ENCODE measurements at places on chromosomes 13 and 19.

- DNase-seq, result no peak
Measured at GRCh38 chr19:1608359-1609102, 3.3 kb upstream of the UQCR11 start.

DNA sequence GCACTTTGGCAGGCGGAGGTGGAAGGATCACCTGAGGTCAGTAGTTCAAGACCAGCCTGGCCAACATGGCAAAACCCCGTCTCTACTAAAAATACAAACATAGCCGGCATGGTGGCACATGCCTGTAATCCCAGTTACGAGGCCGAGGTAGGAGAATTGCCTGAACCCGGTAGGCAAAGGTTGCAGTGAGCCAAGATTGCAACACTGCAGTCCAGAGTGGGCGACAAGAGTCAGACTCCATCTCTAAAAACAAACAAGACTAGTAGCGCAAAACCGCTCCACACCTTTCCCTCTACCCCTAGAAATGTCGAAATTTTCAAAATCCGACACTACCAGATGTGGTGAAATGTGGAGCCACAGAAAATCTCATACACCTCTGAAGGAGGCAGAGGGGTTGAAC, 11.2 kb upstream of the TYROBP start:
- DNase-seq, result no peak

GRCh38 chr19:48246101-48246500, 9.6 kb downstream of the CARD8 start:
- no peak for DNase-seq

- peak; percentile 79 for DNase-seq
Measured at GRCh38 chr13:45048890-45049407, 59.6 kb downstream of the GPALPP1 start.

DNA sequence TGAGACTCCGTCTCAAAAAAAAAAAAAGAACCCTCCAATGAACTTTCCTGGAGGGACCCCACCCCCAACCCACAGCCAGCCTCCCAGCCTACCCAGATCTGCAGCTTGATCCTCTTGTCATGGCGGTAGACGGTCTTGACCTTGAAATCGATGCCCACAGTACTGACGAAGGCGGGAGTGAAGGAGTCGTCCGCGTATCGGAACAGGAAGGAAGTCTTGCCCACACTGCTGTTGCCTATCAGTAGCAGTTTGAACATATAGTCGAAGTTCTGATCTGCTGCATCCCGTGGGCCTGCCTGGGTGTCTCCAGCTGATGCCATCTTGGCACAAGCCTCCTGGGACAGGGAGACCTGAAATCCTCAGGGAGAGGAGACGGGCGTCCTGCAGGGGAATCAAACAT, 2.4 kb downstream of the RAB3D start:
- DNase-seq, result peak; percentile 28

DNA sequence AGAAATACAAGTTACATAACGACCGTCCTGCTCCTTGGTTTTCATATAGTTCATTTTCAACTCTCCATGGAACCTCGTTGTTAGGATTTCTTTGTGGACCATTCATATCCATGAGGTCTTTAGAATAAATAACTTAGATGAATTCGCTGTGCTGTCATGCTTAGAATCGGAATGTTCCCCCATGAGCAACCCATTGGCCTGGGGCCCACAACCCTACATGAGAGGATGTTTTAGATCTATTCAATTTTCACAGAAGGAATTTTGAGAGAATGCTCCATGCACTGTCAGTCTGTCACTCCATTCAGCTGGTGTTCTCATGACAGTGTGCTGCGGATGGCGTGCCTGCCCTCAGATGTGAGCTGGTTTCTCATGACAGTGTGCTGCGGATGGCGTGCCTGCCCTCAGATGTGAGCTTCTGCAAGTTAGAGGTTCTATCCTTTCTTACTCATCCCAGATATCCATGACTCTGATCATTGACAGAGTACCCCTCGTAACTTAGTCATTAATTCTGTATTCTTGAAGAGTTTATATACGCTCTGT, 1193.1 kb downstream of the EFNB2 start:
- DNase-seq, result no peak

GRCh38 chr19:2475702-2476450, at the start of gene GADD45B:
Gene GADD45B, plus strand, starts transcription at chr19:2476127. Its CDS starts 232 bp downstream, at chr19:2476359.
- peak; percentile 98 for DNase-seq

GRCh38 chr19:43639519-43640423, at the start of gene CADM4:
Gene CADM4, minus strand, starts transcription at chr19:43639850. Its CDS starts 60 bp downstream, at chr19:43639790.
- DNase-seq, result peak; percentile 15

GRCh38 chr19:55487924-55488687, at the start of gene SSC5D:
Gene SSC5D, plus strand, starts transcription at chr19:55488436. Its CDS starts 154 bp downstream, at chr19:55488590.
- no peak for DNase-seq

DNA sequence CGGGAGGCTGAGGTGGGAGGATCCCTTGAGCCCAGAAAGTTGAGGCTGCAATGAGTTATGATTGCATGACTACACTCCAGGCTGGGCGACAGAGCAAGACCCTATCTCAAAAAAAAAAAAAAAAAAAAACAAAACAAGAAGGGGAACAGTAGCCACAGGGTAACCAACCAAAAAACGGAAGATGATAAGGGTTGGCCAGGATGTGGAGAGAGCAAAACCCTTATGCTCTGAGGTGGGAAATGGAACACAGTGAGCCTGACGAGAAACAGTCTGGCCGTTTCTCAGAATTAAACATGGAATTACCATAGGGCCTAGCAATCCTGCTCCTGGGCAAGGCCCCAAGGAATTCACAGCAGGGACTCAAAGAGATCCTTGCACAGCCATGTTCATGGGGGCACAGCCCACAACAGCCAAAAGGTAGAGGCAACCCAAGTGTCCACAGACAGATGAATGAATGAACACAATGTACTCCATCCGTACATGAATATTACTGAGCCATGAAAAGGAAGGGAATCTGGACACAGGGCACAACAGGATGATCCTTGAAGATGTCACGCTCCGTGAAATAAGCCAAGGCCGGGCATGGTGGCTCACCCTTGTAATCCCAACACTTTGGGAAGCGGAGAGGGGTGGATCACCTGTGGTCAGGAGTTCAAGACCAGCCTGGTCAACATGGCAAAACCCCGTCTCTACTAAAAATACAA, 11.3 kb downstream of the NMRK2 start:
- DNase-seq, result no peak

- no peak for DNase-seq
Measured at GRCh38 chr13:23991119-23991518, 93.8 kb upstream of the C1QTNF9B start.

GRCh38 chr13:111327730-111328573, 7.5 kb downstream of the TEX29 start:
- no peak for DNase-seq

DNA sequence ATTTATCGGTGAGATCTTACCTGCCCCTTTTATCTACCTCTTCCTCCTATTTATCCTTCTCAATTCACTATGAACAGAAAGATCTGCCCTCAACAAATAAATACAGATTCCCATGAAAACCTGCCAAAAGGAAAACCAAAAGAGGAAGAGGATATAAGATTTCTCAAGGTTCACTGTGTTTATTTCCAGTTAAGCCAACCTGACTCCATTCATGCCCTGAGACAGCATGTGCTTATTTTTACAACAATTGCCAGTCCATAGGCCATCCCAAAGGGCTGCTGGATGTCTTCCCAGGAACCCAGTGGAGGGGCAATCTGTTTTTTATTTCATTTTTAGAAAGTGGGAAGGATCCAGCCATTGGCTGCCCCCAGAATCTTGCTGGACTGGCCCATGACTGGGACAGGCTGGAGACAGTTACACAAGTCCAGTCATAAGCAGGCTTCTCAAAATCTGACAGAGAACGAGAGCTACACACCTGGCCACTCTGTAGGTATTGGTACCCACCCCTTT, 209.1 kb downstream of the IRS2 start:
- no peak for DNase-seq

GRCh38 chr13:105587786-105588185, 947.7 kb downstream of the EFNB2 start:
- no peak for DNase-seq

GRCh38 chr19:42409477-42409876, 17.7 kb downstream of the LIPE start:
- DNase-seq, result no peak

- no peak for DNase-seq
Measured at GRCh38 chr13:109151255-109151654, 521.8 kb downstream of the MYO16 start.

- DNase-seq, result no peak
Measured at GRCh38 chr19:55353803-55354697, 469 bp downstream of the COX6B2 start.

GRCh38 chr13:46321494-46322225, 65.4 kb downstream of the RUBCNL start:
- peak; percentile 81 for DNase-seq

DNA sequence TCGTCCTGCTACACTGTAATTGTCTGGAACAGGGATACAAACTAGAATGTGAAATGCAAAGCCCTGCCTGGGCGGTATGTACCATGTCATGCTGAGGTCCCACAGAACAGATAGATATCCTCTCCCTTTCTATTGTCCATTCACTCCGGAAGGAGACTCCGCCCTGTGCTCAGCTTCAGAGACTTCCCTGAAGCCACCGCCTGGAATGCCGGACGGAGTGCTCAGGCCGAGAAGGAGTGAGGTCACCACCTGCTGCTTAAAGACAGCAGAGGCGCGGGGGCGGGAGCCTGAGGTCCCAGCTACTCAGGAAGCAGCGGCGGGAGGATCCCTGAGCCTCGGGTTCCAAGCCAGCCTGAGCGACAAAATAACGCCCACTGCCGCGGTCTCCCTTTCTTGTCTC, 890 bp upstream of the ZNF611 start:
- no peak for DNase-seq

DNA sequence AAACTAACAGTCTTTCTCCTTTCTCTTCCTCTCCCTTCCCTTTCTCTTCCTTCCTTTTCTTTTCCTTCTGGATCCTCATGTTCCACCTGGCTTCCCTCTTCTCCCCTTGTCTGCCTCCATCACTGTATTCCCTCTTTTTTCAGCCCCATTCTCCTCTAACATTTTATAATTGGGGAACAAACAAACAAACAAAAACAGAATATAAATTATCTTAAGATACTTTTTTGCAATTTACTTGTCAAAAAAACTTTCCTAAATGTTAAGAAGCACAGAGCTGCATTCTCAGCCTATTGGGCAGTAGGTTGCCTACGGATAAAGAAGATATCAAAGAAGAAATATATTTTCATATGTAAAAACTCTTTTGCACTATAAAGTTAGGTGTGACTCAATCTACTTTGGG, 1382.2 kb upstream of the MIR17HG start:
- DNase-seq, result no peak

- no peak for DNase-seq
Measured at GRCh38 chr13:114174529-114174961, 4.5 kb upstream of the CFAP97D2 start.

DNA sequence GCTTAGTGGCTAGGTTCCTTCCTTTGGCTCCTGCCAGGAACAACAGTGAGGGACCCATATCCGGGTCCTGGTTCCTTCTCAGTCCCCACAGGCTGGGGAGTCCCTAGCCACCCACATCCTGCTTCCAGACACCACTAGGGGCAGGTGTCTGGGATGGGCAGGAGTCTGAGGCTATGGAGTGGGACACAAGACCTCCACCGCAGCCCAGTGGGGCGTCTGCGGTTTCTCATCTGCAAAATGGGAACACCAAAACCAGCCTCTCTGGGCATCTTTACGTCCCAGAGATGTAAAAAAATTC, 879 bp upstream of the FCGBP start:
- no peak for DNase-seq

DNA sequence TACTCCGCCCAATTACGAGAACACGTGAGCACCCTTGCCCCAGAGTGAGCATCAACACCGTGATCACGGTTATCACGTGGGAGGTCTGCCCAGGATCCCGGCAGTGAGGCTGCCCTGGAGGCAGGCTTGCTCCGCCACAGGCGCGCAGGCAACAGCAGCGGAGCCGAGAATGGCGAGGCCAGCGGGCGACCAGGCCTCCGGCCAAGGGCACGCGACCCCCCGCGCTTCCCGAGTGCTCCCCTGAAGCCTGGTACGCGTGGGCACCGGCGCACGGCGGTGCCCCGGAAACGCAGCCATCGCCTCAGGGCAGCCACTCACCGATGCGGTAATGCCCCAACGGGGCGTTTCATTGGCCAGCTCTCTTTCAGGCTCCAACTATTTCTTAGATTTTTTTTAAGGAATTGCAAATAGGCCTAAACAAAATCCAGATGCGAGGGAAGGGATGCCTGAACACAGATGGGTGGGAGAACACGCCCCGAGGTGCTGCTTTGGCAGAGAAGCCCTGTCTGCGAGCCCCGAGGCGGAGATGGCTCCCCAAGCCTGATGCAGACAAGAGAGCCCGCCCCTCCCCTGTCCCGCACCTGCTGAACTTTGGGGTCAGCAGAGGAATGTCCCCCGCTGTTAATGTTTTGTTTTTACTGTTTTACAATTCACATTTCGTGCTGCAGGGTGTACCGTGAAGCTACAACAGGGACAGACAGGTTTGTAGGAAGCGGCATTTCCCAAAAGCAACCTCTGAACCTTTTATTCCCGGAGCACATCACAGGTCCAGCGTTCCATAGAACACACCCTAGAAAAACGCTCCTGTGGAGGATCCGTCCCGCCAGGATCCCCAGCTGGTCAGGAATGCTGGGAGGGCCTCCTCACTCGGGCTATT, 132.7 kb downstream of the ZDHHC20 start:
- DNase-seq, result no peak

DNA sequence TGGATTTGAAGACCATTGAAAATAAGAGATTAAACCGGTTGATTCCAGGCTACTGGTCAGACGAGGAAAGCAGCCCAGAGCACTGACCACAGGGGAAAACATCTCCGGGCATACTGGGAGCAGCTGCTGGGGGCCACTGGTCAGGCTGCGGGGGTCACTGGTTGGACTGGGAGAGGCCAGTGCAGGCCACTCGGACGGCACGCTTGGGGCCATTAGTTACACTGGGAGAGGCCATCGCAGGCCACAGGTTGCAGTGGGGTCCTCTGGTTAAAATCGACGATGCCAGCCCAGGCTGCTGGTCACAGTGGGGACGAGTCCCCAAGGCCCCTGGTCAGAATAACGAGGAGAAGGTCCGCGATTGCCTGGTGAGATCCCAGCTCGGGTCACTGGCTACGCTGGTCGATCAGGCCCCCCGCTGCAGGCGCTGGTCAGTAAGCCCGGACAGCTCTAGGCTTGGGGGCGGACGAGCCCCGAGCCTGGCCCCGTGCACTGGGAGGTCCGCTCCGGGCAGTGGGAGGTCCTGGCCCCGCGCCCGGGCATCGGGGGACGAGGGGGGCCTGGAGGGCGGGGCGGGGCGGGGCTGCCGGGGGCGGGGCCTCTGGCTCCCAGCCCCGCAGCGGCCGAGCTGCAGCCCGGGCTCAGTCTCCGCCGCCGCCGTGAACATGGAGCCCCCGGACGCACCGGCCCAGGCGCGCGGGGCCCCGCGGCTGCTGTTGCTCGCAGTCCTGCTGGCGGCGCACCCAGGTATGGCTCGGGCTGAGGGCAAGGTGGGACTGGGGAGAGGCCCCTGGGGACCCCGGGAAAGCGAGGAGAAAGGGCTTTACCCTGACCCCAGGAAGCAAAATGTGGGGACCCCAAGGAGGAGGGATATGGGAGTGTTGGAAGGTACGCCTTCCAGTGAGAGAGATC, at the start of gene BCAM:
BCAM (plus strand) TSS at position 641 of the 909 bp plus-strand sequence; CDS start at position 663, 22 bp downstream.
- no peak for DNase-seq

GRCh38 chr13:43072394-43072793, 49.0 kb downstream of the DNAJC15 start:
- DNase-seq, result no peak

GRCh38 chr13:44271473-44271872, 102.2 kb upstream of the SERP2 start:
- no peak for DNase-seq
